Activated naive CD4-positive, alpha-beta T cell (primary cell): ENCODE measurements at places on chromosomes 3 and 15.

- no peak for DNase-seq
Observed at GRCh38 chr3:119657887-119658702, 2.3 kb downstream of the POPDC2 start.

- DNase-seq, result no peak
Observed at GRCh38 chr3:57274845-57275244, 17.6 kb downstream of the ASB14 start.

DNA sequence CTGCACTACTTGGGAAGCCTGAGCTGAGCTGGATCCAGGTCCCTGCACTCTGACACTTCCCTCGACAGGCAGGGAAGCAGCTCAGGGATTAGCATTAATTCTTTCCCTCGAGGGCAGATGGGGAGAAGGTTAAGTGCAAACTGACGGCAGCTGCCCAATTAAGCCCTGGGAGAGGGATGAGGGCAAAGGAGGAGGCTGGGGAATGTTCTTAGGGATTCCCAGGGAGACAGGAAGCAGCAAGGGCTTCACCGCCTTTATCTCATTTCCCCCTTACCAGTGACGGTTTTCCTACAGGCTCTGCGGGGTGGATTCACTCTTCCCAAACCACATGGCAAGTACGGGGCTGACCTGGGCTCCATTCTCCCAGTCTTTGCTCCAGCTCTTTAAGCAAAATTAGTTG is 519.0 kb upstream of the PROK2 start:
- DNase-seq, result no peak

DNA sequence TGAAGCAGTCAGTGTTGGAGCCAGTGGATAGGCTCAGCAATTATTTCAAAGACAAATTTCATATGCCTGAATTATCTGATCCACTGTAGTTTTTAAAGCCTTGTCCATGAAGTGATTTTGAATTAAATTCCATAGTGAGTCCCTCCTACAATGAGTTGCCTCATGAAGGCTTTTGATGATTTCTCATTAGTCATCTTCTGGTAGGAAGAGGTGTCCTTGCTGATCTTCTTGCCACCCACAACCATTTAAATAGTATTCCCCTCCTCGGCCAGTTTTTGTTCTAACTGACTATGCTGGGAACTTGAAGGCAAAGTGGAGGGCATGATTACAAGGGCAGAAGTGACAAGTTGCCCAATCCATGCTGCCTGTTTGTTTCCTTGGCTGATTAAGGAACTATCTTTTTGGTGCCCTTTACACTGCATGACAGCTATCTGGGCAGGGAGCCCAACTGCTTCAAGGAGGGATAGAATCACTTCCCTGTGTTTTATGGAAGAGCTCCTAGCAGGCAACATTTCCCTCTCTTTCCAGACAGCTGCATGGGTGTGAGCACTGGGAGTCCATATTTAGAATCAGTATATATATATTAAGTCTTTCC is 617.5 kb downstream of the ZPLD1 start:
- no peak for DNase-seq

DNA sequence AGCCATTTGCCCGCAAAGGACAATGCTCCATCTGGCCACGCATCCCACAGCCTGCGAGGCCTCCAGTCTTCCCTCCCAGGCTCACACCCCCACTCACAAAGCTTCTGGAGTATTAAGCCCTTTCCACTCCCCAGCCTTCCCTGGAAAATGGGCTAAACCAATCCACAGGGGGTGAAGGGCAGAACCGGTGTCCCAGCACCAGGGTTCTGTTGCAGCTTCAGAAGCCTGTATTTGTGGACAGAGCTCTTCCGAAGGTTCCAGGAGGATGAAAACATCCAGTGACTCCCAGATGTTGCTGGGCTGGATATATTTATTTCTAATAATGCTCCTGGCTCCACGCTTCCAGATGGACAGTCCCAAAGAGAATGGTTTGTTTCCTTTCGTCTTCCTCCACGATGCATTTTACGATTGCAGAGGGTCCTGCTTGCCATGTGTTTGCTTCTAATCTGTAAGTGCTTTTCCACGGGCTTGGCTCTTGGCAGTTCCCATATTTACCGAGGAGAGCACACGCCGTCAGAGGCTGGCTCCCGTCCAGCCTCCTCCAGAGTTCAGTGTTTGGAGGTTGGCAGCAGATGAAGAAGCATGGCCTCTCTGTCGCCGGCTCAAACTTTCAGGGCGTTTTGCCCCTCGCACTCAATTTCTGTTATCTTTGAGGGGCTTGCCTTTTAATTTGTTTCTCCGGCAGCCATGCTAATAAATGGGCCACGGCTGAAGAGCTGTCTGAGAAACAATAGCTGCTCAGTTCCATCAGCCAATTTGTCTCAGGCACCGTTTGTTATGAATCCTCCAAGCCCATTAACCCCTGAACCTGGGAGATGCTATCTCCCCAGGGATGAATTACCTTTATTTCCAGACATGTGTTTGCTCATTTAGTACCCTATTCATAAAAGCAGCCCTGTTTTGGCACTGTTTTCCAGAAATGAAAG is 367.9 kb upstream of the PROK2 start:
- no peak for DNase-seq

- no peak for DNase-seq
Observed at GRCh38 chr15:52408823-52409222, 113.2 kb upstream of the MYO5C start.

DNA sequence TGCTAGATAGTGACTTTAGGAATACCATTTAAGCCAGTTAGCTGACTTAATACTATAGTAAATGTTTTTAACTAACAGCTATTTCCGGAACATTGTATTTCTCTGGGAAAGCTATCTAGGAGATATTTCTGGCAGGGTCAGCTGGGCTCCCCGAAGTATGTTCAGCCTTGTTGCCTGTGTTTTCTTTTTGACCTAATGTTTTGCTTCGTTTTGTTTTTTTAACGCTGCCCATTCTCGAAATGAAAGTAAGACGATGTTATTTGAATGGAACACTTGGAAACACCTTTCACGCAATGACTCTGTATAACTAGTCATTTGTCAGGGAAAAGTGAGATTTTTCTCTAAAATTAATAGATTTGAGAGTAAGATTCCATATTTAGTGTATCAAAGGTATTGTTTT is 702.9 kb upstream of the NAALADL2 start:
- no peak for DNase-seq

DNA sequence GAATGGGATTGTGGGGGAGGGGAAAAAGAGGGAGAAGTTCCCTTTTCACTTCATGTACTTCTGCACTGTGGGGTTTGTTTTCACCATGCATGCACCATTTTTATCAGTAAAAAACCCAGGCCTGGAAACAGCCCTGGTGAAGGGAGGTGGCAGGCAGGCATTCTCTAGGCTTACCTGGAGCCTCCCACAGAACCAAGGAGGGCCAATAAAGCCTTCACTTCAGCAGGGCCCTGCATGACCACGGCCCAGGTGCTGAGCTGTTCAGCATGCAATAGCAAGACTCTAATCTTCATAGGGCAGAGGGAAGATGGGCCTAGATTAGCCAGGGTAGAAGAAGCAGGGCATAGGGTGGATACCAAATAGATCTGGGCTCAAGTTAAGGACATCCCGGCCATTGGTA is 49.6 kb downstream of the SCN5A start:
- no peak for DNase-seq

GRCh38 chr3:152291649-152292066 is 22.9 kb downstream of the MBNL1 start:
- no peak for DNase-seq

- no peak for DNase-seq
Observed at GRCh38 chr3:139607257-139608107, 67.9 kb upstream of the RBP1 start.

- DNase-seq, result no peak
Observed at GRCh38 chr3:134992586-134992985, 197.5 kb downstream of the EPHB1 start.

- no peak for DNase-seq
Observed at GRCh38 chr3:50534681-50535330, 31.4 kb upstream of the CACNA2D2 start.

GRCh38 chr3:42192334-42193200 is 73.4 kb downstream of the CCK start:
- DNase-seq, result no peak

- no peak for DNase-seq
Observed at GRCh38 chr15:26537663-26538062, 235.2 kb downstream of the GABRB3 start.

DNA sequence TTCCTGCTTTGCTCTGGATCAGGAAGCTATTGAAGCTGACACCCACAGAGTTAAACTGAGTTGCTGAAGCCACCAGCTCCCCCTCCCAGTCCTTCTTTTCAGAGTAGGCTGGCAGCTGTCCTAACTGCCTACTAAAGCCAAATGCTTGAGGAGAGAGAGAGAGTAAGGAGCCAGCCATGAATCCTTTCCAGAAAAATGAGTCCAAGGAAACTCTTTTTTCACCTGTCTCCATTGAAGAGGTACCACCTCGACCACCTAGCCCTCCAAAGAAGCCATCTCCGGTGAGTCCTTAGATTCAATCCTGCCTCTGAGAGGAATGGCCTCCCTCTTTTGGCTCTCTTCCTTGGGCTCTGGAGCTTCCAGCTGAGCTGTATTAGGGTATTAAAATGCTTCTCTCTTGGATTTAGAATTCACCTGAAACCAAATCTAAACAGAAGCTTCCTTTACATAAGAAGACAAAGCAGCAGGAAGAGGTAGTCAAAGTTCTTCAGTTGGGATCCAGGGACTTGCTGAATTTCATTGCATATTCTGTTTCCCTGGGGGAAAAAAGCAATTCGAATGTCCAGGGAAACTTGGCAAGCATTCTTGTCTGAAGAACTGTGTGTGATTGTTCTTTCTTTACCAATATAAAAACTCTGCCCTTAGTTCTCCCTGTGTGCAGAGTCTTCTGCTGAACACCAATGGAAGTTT is at the start of gene SLC15A2:
Gene SLC15A2, plus strand, starts transcription at position 101 of the 690 bp plus-strand sequence. Its CDS starts 76 bp downstream, at position 177.
- DNase-seq, result no peak

DNA sequence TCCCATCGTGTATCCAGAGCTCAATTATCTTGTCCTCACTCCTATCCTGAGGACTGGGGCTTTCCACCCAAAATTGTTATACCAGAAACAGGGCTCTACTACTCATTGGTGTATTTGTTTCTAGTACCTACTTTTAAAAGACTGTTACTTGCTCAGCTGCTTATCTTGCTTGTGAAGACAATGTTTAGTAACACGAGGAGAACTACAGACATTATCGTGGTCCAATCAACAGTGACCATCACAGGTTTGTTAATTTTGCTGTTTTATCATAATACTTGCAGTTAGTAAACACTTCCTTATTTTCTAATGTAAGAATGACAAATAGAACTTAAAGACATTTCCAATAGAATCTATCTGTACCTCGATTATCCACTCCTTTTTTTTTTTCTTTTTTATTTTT is 13.5 kb downstream of the LRCH3 start:
- no peak for DNase-seq

- DNase-seq, result no peak
Observed at GRCh38 chr3:62602129-62602770, 228.9 kb upstream of the FEZF2 start.

- no peak for DNase-seq
Observed at GRCh38 chr15:34456658-34457057, 19.1 kb upstream of the GOLGA8A start.

- DNase-seq, result no peak
Observed at GRCh38 chr3:123571264-123571972, 13.4 kb downstream of the HACD2 start.

DNA sequence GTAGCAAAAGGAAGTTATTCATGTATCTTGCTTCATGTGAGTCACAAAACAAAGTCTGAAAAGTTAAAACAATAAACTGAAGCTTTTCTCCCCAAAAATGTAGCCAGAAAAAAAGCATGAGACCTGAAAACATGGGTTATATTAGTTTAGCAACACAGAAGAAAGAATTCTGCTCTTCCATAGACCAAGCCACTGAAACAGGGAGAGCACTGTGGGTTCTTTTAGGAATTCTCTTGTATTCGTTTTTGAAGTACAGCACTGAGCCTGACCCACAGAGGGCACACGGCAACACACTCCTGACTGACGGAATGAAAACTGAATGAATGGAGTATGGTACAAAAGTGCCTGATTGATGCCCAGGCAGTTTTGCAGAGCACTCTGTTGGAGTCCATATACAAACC is 66.6 kb downstream of the TM4SF4 start:
- DNase-seq, result no peak

GRCh38 chr3:98004721-98005120 is 30.4 kb downstream of the GABRR3 start:
- no peak for DNase-seq

DNA sequence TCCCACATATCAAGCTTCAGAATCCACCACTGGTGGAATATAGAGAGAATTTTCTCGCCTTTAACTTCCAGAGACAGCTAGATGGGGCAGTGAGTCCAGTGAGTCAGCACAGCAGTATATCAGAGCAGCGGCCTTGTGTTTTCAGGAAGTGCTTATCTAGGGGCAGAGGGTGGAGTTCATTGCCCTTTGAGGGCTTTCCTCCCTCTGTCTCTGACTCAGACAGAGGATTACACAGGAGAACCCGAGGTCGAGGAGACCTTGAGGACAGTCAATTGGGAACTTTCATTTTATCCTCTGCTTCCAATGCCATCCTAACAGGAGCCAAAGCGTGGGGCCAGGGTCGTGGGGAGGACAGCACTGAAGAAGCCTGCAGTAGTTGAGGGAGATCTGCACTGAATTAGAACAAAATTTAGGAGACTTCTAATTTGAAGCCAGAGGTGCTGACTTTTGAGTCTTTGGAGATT is 109.6 kb upstream of the UMPS start:
- no peak for DNase-seq

DNA sequence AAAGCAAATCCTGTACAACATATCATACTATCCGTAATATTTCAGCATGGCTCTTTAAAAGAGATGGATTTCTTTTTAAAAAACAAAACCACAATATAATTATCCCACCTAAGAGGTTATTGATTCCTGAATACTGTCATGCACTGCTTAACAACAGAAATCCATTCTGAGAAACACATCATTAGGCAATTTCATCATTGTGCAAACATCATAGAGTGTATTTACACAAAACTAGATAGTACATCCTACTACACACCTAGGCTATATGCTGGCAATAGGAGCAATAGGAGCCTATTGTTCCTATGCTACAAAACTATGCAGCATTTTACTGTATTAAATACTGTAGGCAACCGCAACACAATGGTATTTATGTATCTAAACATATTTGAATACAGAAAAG is 242.0 kb downstream of the NEK10 start:
- DNase-seq, result no peak

- no peak for DNase-seq
Observed at GRCh38 chr3:138338811-138339210, 9.2 kb upstream of the NME9 start.

DNA sequence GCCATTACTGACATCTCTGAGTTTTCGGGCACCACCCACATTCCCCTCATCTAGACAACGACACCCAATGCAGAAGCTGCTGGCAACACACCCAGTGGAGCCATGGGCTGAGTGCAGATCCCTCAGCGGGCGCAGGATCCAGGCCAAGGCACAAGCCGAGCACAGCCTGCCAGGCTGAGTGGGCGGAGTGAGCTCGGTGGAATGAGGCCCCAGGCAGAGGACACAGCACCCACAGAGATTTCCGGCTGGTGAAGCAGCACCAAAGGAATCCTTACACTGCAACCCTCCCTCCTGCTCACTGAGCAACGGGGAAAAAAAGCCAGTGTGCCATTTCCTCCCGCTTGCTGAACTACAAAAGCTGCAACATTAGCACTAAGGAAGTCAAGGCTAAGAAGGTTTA is 34.3 kb downstream of the ZMAT3 start:
- no peak for DNase-seq

- DNase-seq, result no peak
Observed at GRCh38 chr3:44359146-44359751, 20.7 kb downstream of the TCAIM start.

- no peak for DNase-seq
Observed at GRCh38 chr3:51035630-51036029, 349.5 kb upstream of the MANF start.

GRCh38 chr15:98830034-98830634 is 177.5 kb downstream of the PGPEP1L start:
- no peak for DNase-seq

- no peak for DNase-seq
Observed at GRCh38 chr15:78104119-78104479, 11.7 kb downstream of the SH2D7 start.
